ENCODE measurements at places on chromosomes 7 and 10.

- no peak for DNase-seq
Observed at GRCh38 chr10:103695584-103696005, 159.8 kb downstream of the SH3PXD2A start.

DNA sequence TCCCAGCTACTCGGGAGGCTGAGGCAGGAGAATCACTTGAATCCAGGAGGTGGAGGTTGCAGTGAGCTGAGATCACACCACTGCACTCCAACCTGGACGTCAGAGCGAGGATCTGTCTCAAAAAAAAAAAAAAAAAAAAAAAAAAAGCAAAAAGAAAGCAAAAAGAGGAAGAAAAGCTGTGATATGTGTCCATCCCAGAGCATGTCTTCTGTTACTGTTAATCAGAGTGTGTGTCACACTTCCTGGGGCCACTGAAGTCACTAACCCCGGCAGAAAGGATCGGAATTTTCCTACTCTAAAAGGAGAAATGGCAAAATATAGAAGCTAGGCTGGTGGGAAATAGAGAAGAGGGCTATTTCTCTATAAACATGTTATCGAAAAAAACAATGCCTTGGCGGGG, 11.9 kb downstream of the PIK3AP1 start:
- DNase-seq: no peak

DNA sequence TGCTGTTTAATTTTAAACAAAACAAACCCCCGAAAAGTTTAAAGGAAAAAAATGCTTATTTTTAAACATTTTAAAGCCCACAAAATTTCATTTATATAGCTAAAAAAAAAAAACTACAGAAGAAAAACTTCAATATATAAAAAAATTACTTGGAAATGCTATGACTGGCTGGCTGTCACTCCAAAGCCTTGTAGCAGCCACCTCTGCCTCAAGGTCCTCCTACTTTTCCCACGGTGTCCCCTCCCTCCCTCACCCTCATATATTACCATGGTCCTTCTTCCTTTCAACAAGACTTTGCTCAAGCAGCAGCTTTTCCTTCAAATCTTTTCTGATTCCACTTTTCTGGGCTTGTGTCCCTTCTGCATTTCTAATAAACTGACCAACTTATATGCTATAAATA, 122.0 kb downstream of the TPK1 start:
- no peak for DNase-seq

- DNase-seq: no peak
Observed at GRCh38 chr7:126044662-126045061, 1115.0 kb upstream of the POT1 start.

- DNase-seq: peak; percentile 8
Observed at GRCh38 chr7:43905956-43906330, 453 bp downstream of the URGCP start.

DNA sequence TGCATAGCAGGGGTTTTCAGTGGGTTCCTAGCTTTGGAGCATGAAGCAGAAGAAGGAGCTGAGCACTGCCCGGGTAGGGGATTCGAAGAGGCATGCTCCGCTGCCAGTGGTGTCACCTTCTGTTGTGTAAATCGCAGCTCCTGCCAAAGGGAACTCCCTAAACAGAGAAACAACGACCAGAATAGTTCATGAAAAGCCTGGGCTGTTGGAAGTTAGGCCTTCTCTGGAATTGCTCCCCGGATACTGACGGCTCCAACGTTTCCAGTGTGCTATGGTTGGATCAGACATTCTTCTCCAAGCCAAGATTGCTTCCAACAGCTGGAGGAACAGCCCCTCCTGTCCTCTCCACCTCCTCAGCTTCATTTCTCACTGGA, 546.0 kb upstream of the FZD8 start:
- DNase-seq: no peak

DNA sequence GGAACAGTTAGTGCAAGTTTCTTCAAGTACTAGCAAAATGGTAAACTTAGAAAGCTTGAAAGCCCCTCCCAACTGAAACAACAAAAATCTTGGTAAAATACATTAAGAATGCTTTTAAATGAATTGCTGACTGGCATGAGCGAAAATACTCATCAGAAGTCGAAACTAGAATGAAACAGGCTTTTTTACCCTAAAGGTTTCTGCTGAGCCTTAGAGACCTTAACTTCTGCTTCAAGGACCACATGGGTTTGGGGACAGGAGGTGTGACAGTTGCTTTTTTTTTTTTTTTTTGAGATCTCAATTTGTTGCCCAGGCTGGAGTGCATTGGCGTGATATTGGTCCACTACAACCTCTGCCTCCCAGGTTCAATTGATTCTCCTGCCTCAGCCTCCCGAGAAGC, 100.3 kb downstream of the MTPAP start:
- DNase-seq: no peak

DNA sequence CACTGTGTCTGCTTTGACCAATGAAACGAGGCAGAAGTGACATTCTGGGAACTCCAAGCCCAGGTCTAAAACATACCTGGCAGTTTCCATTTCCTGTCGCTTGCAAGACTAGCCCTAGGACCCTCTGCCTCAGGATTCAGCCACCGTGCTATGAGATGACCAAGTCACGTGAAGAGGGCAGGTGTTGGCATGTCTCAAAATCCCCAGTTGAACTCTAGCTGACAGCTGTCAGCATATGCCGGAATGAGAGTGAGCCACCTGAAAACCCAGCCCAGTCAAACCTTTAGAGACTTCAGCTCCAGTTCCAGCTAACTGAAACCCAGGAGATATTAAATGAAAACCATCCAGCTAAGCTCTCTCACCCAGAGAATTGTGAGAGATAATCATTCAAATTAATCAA, 89.9 kb upstream of the PPP1R3A start:
- DNase-seq: no peak

GRCh38 chr7:103914147-103914899, 75.1 kb downstream of the RELN start:
- no peak for DNase-seq

GRCh38 chr7:4077980-4078379, 604.1 kb upstream of the FOXK1 start:
- DNase-seq: no peak

GRCh38 chr7:95871075-95871848, 98.9 kb downstream of the DYNC1I1 start:
- DNase-seq: no peak

DNA sequence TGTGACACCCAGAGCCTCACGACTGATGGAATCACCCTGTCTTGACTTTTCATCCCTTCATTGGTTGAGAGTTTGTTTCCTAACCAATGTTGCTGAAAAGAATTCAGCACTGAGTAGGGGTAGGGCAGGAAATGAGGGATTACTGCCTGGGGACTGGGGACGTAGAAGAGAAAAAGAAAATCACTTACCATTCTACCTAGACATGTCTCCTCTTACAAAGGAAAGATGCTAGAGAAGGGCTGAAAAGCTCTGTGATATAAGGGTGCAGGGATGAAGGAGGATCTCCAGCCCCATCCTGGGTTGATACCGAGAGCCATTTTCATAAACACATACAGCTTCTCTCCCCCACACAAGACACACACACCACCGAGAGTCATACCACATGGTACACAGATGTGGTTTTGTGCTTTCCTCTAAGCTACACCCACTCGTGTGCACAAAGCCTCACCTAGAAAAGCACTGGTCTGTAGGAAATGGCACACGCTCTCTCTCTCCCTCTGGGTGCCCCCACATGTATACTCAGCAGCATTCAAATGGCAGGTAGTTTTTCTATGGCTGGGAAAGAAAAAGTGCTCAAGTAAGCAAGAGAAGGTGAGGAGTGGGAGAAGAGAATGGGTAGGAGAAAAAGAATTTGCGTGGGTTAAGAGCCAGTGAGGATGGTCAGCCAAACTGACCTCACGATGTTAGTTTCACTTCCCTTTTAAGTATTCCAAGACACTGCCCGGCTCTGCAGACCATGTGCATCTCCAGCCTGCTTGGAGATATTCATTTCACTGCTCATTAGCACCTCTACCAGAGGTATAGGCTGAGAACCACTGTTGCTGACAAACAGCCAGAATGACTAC, 85.8 kb downstream of the CALD1 start:
- no peak for DNase-seq

DNA sequence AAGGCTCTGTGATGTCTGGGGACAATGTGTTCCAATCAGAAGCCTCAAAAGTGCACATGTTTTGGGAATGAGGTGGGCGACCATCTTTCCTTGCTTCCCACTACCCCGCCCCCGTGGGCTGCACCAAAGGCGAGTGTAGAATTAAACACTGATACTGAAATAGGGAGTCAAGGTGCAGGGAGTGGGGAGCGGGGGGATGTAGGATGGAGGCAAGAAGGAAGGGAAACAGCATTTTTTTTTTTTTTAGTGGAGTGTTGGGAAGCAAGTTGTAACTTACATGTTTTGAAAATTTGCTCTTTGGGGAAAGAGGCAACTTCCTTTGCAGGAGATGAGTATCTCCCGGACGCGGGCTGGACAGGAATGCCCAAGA, 484 bp upstream of the DLX5 start:
- no peak for DNase-seq

DNA sequence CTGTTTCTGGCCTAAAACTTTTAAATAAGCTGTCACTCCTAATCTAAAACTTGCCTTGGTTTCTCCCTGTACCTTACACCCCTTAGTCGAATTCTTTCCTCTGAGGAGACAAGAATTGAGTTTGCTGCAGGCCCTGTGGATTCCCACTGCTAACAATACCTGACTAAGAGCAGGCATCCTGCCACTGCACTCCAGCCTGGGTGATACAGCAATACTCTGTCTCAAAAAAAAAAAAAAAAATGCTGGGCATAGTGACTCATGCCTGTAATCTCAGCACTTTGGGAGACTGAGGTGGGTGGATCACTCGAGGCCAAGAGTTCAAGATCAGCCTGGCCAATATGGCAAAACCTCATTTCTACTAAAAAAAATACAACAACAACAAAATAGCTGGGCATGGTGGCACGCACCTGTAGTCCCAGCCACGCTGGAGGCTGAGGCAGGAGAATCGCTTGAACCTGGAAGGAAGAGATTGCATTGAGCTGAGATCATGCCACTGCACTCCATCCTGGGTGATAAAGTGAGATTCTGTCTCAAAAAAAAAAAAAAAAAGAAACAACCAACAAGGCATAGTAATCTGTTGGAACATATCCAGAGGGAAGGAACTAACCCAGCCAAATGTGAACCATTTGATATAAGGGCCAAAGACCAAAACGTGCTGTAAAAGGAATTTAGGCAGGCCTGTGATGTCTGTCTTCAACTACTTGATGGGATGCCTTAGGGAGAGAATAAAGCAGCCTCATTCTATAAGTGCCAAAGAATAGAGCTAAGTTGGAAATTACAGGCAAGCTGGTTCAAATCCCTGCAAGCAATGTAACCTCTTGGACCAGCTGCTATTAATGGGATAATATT, 732.7 kb upstream of the AUTS2 start:
- DNase-seq: no peak

DNA sequence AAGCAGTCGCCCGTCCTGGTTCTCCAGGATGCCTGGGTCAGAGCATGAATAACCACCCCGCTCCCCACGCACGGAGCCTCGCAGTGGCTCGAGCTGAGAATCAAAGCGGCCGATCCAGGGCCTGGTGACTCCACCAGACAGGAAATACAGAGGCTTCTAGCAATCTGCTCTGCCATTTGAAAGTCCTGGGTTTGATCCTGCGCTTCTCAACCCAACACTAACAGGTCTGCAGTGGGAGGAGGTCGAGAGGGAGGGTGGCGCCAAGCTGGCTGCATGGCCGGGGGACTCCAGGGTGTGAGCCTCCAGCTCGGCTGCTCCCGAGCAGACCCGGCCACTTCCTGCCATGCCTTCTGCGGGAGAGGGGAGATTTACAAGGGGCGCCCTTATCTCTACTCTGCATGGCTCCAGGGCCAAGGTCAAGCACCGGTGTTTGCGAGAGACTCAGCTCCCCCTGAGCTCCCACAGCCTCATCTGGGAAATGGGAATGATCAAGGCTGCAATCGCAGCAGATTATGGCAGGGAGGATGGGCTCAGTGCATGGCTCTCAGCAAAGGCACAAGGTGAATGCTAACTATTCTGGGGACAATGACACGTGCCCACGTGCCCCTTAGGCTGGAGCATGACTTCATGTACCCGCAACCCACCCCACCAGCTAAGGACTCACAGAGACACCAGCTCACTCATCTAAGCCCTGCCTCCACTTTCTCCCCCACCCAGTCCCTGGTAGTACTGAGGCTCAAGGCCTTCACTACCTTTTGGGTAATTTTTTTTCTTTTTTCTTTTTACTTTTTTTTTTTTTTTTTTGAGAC, 73.9 kb upstream of the TNRC18 start:
- DNase-seq: no peak

GRCh38 chr7:28356619-28357018, 55.7 kb upstream of the CREB5 start:
- no peak for DNase-seq

GRCh38 chr10:47058961-47059391, 147.7 kb downstream of the PTPN20 start:
- DNase-seq: no peak

DNA sequence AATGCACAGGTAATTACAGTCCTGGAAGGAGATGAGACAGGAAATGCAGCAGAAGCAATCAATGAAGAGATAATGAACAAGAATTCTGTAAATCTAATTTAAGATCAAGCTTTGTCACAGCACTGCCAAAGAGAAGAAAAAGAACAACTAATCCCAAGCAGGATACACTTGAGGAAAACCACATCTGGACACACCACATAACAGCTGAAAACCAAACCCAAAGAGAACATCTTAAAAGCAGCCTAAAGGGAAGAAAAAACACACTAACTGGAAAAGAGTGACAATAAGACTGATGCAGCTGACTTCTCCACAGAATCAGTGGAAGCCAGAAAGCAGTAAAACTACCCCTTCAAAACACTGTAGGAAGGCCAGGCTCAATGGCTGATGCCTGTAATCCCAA, 10.2 kb downstream of the CYTH3 start:
- no peak for DNase-seq

DNA sequence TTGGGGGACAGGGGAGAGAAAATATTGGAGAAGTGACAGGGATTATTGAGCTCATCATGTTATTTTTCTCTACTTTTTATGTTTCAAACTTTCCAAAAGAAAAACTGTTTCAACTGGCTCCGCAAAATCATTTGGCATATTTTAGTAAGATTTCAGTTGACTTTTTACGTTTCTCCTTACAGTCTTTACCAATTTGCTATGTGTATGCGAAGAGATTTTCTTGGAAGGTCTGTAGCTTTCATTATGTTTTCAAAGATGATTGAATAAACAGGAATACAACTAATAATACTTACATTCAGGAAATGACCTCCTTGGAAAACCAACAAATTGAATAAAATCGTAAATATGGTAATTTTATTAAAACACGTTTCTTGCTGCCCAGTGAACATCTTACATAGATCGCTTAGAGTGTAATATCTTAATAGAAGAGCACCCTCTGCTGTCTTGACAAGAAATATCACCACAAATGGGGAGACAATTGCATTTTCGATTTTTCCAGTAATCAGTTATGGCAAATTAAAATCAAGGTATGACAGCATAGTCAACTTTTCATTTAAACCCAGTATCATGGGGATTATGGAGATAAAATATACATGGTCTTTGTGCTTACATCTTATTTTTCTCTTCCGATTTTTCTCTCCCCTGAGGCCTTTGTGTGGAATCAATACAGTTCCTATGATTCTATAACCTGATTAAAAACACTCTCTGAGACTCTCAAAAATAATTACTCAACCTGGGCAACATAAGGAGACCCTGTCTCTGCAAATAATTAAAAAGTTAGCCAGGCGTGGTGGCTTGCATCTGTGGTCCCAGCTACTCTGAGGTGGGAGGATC, 43.1 kb downstream of the MBL2 start:
- DNase-seq: no peak

Data from T-helper 9 cell (primary cell).